ENCODE measurements at places on chromosomes 3 and 15.

DNA sequence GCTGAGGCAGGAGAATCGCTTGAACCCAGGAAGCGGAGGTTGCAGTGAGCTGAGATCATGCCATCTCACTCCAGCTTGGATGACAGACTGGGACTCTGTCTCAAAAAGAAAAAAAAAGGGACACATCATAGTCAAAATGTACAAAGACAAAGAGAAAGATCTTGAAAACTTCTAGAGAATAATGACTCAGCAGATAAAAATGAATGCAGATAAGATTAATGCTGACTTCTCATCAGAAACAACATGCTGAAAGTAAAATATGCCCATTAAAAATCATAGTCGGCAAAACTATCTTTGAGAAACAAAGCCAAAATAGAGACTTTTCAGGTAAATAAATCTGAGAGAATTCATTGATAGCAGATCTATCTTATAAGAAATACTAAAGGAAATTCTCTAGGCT is 271.1 kb upstream of the GPR149 start:
- no peak for DNase-seq

DNA sequence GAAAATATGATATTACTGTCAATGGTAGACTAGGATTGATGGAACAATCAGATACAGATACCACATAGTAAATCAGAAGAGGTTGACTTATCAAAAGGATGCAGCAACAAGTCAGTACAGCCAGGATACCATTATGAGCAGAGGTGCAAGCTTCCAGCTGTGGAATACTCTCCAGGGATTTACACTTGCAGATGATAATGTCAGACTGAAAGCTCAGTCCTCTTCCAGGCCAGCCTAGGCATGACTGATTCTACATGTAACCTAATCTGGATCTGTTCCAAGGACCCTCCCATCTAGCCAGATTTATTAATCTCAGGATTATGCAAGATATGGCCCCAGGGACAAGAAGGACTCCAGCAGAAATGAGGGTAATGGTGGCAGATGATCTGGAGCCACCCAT is 8.2 kb downstream of the FILIP1L start:
- DNase-seq = no peak

DNA sequence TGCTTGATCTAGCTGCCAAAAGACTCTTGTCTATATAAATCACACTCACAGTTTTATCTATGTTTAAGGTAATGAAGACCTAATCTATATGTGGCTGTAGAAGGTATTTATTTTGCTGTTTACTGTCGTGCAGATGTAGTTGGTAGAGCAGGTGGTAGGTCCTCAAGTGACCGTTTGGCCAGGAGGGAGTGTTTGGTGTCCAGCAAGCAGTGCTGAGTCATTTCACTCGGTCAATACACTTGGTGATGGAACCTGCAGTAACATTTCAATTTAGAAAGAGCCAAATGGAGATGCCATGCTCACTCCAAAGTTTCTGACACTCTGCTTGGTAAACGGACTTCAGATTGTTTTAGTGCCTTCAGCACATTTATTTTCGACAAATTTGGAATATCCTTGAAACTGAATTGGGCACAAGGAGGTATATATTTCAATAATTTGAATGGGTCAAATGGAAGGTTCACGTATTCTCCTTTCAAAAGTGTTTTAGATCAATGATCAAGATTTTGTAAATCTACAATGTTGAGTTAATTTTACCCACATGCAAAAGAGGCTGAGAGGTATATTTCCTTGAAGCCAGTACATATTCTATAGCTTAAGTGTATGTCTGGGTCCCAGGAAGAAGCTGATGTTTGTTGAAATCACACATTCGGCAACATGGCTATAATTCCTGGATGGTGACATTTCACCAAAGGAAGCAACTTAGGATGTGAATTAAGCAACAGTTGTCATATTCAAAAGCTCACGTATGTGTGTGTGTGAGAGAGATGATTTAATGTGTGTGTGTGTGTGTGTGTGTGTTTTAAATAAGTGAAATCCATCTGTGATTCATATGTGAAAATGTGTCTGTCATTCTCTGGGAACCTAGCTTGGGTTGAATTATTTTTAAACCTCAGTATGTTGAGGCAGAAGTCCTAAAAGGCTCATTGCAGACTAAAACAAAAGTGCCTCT is 7.7 kb upstream of the CX3CR1 start:
- no peak for DNase-seq

DNA sequence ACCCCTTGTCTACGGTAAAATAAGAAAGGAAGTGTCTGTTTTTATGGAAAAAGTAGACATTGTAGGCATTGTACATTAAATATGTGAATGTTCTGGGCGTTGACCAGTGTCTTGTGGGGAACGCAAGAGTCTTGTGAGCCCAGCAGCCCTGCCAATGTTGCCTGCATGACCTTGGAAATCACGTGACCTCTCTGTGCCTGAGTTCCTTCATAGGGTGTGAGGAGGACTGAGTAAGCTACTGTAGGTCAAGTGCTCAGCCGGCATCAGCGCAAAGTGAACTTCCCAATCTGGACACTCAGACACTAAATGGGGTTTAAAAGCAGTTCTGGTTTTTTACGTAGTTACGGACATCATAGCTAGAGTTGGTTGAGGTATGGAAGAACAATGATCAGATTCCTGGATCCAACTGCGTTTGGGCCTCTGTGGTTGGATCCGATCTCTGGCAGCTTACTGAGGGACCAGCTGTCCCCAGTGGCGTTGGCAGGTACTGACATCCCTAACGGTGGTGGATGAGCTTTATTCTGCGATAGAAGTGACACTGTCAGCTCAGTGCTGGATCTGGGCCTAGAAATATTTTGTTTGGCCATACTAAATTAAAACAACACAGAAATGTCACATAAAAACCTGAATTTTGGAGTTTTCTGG is 63.8 kb downstream of the SPSB4 start:
- DNase-seq = no peak

DNA sequence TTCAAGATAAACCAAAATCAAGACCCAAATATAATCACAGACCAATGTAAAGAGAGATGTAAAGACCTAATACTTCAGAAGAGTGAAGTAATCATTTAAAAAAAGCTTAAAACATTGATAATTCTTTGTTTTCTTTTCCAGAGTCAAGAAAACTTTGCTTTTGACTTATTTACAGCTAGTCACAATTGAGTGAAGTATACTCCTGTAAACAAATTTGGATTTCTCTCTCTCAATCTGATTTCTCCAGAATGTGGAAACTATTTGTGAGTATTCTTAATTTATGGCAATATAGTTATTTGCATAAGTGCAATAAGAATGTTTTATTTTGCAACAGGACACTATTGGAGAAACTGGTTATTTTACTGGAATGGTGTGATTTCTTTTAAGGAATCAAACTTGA is 43.7 kb upstream of the ZBTB20 start:
- DNase-seq = no peak
